ENCODE measurements at places on chromosomes 3 and 15.

DNA sequence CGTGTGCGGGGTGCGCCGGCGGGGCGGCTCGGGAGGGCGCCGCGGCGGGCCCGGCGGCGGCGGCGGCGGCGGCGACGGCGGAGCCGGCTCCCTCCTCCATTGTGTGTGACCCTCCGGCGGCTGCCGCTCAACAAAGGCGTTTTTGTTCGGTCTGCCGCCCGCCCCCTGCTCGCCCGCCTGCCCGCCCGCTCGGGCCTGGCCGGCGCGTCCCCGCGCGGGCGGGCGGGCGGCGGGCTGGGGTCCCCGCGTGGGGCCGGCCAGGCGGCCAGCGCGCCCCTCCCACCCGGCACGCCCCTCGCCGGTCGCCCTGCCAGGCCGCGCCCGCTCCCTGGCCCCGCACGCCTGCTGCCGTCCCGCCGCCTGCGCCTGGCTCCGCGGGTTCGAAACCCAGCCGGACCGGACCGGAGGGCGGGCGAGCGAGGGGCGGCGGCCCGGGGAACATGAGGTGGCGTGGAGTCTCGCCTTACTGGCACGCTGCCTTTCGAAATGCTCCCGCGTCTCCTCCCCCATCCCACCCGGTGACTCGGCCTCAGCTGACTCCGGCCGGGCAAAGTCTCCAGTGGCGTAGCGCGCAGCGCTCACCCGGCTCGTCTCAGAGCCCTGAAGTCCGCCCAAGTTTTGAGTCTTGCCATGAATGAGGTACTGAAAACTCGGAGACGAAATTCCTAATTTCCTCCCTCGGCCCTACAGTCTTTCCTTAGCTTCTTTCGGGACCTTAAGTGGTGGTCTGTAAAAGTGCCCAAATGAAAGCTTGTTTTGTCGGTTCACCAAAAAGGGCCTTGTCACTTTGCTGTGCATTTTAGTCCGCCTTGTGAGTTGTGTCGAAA lies 588 bp downstream of the MAPK6 start:
- peak; percentile 87 for DNase-seq

- DNase-seq, result no peak
Measured at GRCh38 chr3:162217647-162218046, 721.0 kb downstream of the OTOL1 start.

DNA sequence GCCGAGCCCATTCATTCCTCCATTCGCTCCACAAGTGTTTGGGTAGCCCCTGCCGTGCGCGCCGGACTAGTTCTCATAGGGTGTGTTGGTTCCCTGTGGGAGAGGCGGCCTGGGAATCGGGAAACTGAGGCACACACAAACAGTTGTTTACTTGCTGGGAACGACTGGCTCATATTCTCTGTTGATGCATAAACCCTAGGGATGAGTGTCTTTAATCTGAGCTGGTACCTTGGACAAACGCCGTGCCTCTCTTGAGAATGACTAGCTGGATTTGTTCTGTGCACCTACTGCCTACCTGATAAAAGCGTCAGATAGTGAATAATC lies 737 bp downstream of the DNAJA4 start:
- no peak for DNase-seq

- DNase-seq, result peak; percentile 41
Measured at GRCh38 chr15:84598993-84599392, 1.8 kb upstream of the ZSCAN2 start.

DNA sequence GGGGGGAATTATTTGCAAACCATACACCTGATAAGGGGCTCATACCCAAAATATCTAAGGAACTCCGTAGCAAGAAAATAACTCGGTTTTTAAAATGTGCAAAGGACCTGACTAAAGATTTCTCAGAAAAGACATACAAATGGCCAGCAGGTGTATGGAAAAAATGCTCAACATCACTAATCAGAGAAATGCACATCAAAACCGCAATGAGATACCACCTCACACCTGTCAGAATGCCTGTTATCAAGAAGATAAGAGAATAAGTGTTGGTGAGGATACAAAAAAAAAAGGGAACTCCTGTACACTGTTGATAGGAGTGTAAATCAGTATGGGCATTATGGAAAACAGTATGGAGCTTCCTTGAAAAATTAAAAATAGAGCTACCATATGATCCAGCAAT lies 89.4 kb downstream of the C3orf70 start:
- DNase-seq, result no peak

DNA sequence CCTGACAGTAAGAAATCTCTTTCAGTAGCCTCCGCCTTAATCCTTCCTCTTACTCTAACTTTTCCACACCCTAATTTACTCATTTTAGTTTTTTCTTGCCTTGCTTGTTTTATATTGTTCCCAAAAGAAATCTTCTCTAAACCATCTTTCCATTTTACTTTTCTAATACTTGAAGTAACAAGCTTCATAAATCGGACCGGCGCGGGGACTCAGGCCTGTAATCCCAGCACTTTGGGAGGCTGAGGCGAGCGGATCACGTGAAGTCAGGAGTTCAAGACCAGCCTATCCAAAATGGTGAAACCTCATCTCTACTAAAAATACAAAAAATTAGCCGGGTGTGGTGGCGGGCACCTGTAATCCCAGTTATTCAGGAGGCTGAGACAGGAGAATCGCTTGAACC lies 17.3 kb downstream of the ZNF148 start:
- DNase-seq, result no peak

GRCh38 chr3:156859578-156859977 lies 33.4 kb downstream of the LEKR1 start:
- DNase-seq, result no peak

GRCh38 chr3:38205472-38205805 lies 40.1 kb downstream of the OXSR1 start:
- no peak for DNase-seq

DNA sequence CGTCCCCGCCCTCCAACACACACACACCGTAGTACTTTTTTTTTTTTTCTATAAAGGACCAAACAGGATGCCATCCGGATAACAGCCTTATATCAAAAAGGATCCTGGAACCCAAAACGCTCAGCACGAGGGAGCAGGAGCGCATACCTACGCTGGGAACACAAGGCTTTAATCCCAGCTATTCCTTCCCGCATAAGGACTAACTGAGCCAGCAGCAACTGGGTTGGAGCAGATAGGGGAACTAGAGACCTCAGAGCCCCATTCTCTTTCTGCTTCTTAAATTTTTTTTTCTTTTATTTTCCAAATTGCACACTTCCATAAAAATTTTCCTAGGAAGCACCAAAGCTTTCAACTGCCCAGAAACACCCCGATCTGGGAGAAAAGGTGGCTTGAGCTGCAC lies 1.3 kb downstream of the TRANK1 start:
- no peak for DNase-seq

DNA sequence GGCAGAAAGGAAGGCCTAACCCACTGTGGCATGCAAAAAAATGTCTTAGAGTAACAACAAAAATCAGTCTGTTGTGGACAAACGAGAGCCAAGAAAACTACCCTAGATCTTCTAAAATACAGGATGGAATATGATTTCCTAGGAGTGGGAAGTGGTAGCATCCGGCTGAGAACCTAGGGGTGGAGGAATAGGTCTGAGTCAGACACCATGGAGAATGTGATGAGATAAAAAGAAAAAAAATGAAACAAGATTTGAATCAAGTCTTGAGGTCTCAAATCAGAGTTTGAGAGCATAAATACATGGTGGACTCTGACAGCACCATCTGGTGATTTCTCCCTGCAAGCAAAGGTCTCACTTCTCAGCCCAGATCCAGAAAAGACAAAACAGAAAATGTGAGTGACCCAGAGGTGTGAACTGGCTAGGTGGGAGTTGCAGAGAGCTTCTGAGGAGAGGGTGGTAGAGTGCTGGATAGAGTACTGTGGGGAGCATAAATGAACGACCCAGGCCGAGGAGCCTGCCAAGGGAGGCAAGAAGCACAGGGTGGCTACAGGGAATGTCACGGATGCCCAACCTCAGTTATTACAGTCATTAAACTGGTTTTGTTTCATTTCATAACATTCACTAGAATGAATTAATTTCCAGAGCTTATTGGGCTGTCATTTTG lies 27.6 kb upstream of the VEPH1 start:
- DNase-seq, result no peak

DNA sequence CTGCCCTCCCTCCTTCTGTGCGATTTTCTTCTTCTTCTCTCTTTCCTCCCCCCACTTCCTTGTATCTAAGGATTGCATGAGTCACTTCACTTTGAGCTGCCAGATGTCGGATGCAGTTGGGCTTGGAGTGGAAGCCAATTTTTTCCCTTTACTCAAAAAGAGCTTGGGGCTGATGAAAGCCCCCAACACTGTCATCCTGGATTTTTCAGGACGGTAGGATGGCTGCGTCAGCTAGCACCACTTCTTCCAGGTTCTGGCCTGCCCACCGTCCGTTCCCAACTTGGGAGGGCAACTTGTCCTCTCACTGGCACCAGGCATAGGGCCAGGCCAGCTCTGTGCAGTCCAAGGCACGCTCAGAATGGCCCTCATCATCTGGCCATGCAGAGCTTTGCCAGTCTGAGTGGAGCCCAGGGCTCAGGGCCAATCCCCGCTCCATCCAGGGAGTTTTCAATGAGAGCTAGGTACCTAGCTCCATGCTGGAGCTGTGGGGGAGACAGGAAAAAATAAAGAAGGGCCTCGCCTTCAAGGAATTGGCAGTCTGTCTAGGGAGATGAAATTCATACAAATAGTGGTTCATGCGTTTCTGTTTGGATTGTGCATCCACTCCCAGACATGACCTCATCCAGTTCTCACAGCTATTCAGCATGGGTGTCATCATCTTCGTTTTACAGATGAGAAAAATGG lies 47.7 kb upstream of the INSYN1 start:
- DNase-seq, result no peak

- no peak for DNase-seq
Measured at GRCh38 chr3:59040902-59041301, 8.9 kb downstream of the CFAP20DC start.

DNA sequence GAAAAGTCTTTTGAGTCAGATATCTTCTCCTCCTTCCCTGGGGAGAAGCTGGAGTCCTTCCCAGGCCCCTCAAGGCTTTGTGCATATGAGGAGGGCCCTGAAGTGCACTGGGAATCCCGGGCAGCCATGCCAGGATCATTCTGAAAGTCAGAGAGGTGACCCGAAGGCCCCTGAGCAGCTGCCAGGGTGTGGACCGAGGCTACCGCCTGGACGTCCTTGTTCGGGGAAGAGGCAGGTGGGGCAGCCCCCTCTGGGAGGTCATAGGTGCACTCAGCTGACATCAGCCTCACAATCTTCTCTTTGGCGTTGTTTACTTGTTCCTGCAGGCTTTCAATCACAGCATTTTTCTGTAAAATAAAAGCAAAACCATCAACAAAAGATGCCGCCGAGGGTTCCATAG lies 73.8 kb upstream of the GSK3B start:
- DNase-seq, result no peak

- DNase-seq, result peak; percentile 62
Measured at GRCh38 chr3:152021951-152022461, 148.6 kb downstream of the SUCNR1 start.

DNA sequence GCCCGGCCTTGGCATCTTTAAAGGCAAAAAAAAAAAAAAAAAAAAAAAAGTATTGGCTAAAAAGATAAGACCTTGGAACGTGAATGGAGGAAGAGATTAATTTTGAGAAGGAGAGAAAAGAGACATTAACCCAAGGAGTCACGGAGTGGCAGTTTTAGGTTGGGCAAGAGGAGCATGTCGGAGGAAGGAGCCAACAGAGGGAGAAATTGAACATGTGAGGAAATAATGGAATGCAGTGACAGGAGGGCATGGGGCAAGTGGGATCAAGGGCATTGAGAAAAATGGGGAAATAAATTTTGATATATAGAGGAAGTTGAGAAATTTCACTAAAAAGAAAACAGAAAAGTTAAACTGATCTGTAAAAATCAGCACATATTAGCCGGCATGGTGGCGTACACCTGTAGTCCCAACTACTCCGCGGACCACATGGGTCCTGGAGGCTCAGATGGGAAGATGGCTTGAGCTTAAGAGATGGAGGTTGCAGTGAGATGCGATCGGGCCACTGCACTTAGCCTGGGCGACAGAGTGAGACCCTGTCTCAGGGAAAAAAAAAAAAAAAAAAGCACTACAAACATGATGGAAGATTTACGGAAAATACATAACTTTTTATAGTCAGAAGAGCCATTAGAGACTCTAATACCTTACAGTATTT lies 1.2 kb downstream of the HAUS2 start:
- no peak for DNase-seq

- no peak for DNase-seq
Measured at GRCh38 chr3:10292505-10293419, at the start of gene GHRL. GHRL (minus strand) TSS chr3:10292947; CDS start chr3:10290180, 2,767 bp downstream.

- DNase-seq, result no peak
Measured at GRCh38 chr3:147838652-147839051, 429.5 kb downstream of the ZIC1 start.

GRCh38 chr3:130755666-130756065 lies 9.0 kb upstream of the PIK3R4 start:
- DNase-seq, result no peak

- DNase-seq, result no peak
Measured at GRCh38 chr15:49901996-49902684, 216.9 kb downstream of the ATP8B4 start.

- DNase-seq, result no peak
Measured at GRCh38 chr3:73433687-73434086, 191.1 kb downstream of the PDZRN3 start.

DNA sequence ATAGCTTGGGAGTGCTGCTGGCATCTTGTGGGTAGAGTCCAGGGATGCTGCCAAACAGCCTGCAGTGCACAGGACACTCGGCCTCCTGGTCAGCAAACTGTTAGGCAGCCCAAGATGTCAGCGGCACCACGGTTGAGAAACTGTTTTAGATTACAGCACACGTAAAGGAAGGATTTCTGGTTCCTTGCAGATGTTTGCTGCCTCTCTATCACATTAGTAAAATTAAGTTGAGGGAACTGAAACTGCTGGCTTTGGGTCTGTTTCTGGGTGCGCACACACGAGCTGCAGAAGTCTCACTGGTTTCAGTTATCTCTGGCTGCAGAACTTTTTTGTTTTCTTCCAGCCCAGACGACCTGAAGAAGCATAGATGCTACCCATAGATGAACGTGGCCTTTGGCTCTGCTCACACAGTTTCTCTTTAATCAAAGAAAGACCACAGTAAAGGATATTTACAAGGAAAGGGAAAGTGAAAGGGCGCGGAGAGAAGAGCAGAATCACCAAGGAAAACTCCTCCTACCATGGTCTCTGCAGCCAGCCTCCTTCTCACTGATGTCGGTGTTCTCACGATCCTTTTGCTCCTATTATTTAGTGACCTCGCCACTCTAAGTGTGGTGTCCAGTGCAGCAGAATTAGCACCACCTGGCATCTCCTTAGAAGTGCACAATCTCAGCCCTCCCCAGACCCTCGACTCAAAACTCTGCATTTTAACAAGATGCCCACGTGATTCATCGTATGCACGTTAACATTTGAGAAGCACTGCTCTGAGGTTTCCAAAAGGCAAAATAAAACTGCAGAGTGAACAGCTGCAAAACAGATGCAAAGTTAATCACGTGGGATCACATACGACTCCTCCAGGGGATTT lies 50.6 kb upstream of the AKAP13 start:
- no peak for DNase-seq

- no peak for DNase-seq
Measured at GRCh38 chr3:23949784-23950183, 4.7 kb downstream of the NR1D2 start.

GRCh38 chr3:160331127-160331937 lies 67.7 kb downstream of the IFT80 start:
- DNase-seq, result peak; percentile 61

GRCh38 chr15:52109559-52110451 lies 2.8 kb downstream of the BCL2L10 start:
- DNase-seq, result no peak

Data from LoVo (cell line).